ENCODE measurements at places on chromosomes 5 and 9. TPM values are rescaled to one million over a fixed set of nuclear protein-coding genes. Genes with fewer than 3 reads are reported as not detected.

CHSY3 gene
- 1.7 TPM for polyA plus RNA-seq

NR6A1 gene
- 5.0 TPM for polyA plus RNA-seq

SLC34A3 gene
- polyA plus RNA-seq = 36.9 TPM

SH2D3C gene
- polyA plus RNA-seq = 7.4 TPM

PCDHA2 gene
- 0.81 TPM for polyA plus RNA-seq

SLCO6A1 gene
- polyA plus RNA-seq = 0.13 TPM

SPATA9 gene
- 1.1 TPM for polyA plus RNA-seq

GIN1 gene
- 7.3 TPM for polyA plus RNA-seq

DOLPP1 gene
- polyA plus RNA-seq = 25.3 TPM

STKLD1 gene
- 2.4 TPM for polyA plus RNA-seq

ITK gene
- polyA plus RNA-seq = 1.5 TPM

LRRC70 gene
- 4.2 TPM for polyA plus RNA-seq

GADD45G gene
- polyA plus RNA-seq = 10.5 TPM

RNF183 gene
- polyA plus RNA-seq = 0.91 TPM

GRCh38 chr5:86623785-86624483 lies 6.2 kb downstream of the COX7C start:
- no peak overlapping the region for H3K27ac ChIP-seq
- no peak for DNase-seq
- no peaks in the 10 kb centered on the region for H3K27me3 ChIP-seq
- peaks cover 20% of the 10 kb centered on the region for H3K36me3 ChIP-seq

DNA sequence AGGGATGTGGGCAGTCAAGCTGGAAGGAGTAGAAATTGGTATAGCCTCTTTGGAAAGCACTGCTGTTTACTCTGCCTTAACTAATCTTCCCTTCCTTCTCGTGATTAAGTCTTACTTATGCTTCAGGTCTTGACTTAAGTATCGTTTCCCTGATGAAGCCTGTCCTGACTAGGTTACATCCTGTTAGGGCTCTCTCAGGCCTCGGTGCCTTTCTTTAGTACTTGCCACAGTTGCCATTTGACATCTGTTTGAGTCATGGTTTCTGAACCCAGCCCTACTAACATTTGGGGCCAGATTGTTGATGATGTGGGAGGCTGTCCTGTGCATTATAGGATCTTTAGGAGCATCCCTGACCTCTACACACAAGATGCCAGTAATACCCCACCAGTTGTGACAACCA lies 94.4 kb downstream of the GAPVD1 start:
- peaks cover 3% of the 10 kb centered on the region for H3K4me1 ChIP-seq
- DNase-seq = no peak
- H3K27ac ChIP-seq = no peak overlapping the region
- H3K4me3 ChIP-seq = no peak overlapping the region
- H3K36me3 ChIP-seq = peaks cover 64% of the 10 kb centered on the region

- H3K4me1 ChIP-seq = peaks cover 39% of the 10 kb centered on the region
- peak overlapping the region; percentile 79 for H3K27ac ChIP-seq
- no peak overlapping the region for H3K4me3 ChIP-seq
- DNase-seq = no peak
- peaks cover 62% of the 10 kb centered on the region for H3K36me3 ChIP-seq
- H3K27me3 ChIP-seq = no peaks in the 10 kb centered on the region
Observed at GRCh38 chr9:114218264-114219120, 63.2 kb downstream of the COL27A1 start.

- H3K36me3 ChIP-seq = no peaks in the 10 kb centered on the region
- no peak overlapping the region for H3K4me3 ChIP-seq
- H3K27me3 ChIP-seq = no peaks in the 10 kb centered on the region
- H3K4me1 ChIP-seq = no peaks in the 10 kb centered on the region
Observed at GRCh38 chr9:110801426-110801825, 132.8 kb downstream of the MUSK start.

DNA sequence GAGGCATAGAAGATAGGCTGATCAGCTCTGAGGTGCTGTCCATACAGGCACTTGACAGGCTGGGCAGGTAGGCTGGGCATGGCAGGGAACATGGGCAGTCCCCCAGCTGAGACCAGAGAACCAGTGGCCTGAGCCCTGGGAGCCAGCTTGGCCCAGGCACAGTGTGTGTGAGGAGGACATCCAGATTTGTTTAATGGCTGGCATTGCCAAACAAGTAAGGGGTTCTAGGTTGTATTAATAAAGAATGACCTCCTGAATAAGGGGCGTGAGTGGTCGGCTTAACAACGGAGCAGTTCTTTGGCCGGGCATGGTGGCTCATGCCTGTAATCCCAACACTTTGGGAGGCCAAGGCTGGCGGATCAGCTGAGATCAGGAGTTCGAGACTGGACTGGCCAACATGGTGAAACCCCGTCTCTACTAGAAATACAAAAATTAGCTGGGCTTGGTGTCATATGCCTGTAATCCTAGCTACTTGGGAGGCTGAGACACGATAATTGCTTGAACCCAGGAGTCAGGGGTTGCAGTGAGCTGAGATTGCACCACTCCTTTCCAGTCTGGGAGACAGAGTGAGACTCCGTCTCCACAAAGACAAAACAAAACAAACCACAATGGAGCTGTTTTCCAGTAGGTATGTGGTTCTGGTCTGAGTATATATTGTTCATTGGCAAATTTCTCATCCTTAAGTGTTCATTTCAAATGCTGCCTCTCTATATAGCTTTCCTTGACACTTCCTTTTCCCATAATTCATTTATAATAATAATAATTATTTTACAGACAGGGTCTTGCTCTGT lies 56.2 kb downstream of the ANGPTL2 start:
- no peak for DNase-seq
- peaks cover 15% of the 10 kb centered on the region for H3K36me3 ChIP-seq
- no peaks in the 10 kb centered on the region for H3K27me3 ChIP-seq
- peak overlapping the region; percentile 73 for H3K27ac ChIP-seq
- peaks cover 21% of the 10 kb centered on the region for H3K4me1 ChIP-seq

GRCh38 chr5:10653043-10653442 lies 89.2 kb downstream of the ANKRD33B start:
- no peak for DNase-seq
- no peak overlapping the region for H3K4me3 ChIP-seq
- H3K27me3 ChIP-seq = peaks cover 31% of the 10 kb centered on the region
- H3K27ac ChIP-seq = no peak overlapping the region

GRCh38 chr5:174448662-174449061 lies 275.7 kb upstream of the MSX2 start:
- H3K4me3 ChIP-seq = no peak overlapping the region
- DNase-seq = no peak
- no peak overlapping the region for H3K27ac ChIP-seq
- H3K36me3 ChIP-seq = no peaks in the 10 kb centered on the region
- no peaks in the 10 kb centered on the region for H3K4me1 ChIP-seq

- no peak for DNase-seq
- no peak overlapping the region for H3K27ac ChIP-seq
- H3K4me3 ChIP-seq = peak overlapping the region; percentile 66
- H3K27me3 ChIP-seq = peaks cover 7% of the 10 kb centered on the region
Observed at GRCh38 chr9:137130176-137130755, 8.7 kb upstream of the GRIN1 start.

DNA sequence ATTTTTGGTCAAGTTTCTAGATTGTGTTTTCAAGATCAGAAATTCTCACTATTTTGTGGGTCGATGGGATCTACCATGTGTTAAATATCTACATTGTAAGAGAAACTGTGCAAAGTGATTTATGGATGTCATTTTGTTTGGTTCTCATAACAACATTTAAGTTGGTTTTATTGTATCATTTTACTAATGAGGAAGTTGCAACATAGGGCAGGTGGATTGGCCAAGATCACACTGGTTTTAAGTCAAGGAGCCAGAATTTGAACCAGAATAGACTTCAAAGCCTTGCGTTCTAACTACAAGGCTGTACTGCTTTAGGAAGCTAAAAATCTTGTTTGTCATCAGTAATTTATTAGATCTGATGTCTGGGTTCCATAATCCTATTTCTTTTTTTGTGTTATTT lies 23.4 kb downstream of the SH3TC2 start:
- H3K4me1 ChIP-seq = no peaks in the 10 kb centered on the region
- no peak overlapping the region for H3K4me3 ChIP-seq
- no peaks in the 10 kb centered on the region for H3K36me3 ChIP-seq
- H3K27me3 ChIP-seq = peaks cover 3% of the 10 kb centered on the region
- DNase-seq = no peak

DNA sequence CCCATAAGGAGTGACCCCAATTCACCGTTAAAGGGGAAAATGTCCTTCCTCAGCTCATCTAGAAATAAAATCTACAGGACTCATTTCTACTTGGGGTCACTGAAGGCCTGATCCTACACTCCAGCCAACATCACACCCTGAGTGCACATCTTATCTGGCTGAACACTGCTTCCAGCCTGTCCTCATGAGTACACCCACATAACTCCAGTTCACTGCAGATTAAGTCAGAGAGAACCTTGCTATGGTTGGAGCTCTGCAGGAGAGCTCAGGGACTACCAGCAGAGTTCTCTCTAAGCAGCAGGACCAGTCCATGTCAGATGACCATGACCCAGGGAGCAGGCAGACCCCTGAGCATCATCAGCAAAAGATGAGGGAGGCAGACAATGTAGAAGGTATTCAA lies 126.9 kb upstream of the MAP3K1 start:
- no peaks in the 10 kb centered on the region for H3K36me3 ChIP-seq
- no peak overlapping the region for H3K27ac ChIP-seq
- no peak for DNase-seq
- no peaks in the 10 kb centered on the region for H3K4me1 ChIP-seq
